Stimulated activated CD4-positive, alpha-beta T cell treated with anti-CD3 and anti-CD28 coated beads, Interleukin-1b, Interleukin-23, amount 100 ng/mL, for 4 hours (primary cell): ENCODE measurements at places on chromosomes 2 and 18.

- DNase-seq = no peak
Measured at GRCh38 chr18:66668706-66669105, 64.8 kb upstream of the CDH19 start.

DNA sequence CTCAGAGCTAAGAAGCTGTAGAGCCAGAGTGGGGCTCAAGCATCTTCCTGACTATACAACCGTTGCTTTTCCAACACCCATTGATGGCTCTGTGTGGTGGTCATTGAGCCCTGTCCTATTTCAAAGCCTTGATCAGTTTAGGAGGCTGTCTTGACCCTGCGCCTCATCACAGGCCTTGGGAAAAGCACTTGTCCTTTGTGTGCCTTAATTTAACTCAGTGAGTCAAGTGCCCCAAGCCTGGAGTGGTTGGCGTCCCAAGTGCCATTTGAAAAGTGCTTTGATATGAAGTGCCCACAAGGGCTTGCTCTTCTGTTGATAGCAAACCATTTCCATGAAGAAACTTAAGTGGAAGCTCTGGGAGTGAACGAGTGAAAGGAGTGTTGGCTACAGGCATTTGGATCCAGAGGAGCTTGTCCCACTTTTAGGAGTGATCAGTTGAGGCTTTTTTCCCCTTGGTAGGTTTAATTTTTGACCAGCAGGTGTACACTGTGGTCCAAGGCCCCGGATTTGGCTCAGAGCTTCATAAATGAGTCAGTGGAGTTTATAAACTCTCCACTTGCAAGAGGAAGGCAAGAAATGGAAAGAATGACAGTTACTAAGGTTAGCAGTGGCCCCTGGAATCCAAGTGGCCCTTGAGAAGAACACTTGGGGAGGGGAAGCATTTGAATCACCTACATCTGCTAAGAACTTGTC lies 50.3 kb downstream of the ACTR2 start:
- no peak for DNase-seq

DNA sequence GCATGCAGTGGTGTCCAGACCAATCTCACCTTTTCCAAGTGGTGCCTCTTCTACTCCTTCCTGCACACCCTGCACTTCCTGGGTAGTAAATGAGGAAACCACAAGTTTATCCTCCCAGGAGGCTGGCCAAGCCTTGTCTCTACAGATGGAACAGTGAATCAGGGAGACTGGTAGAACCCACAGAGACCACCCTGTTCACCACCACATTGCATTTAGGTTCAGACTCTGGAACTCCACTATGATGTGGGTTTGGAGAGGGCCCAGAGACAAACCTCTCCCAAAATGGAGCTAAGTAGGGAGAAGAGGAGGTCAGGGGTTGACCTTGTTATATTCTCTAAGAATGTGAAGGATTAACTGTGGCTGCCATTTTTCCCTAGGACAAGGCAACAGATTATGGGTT lies 102.8 kb upstream of the FZD7 start:
- no peak for DNase-seq

DNA sequence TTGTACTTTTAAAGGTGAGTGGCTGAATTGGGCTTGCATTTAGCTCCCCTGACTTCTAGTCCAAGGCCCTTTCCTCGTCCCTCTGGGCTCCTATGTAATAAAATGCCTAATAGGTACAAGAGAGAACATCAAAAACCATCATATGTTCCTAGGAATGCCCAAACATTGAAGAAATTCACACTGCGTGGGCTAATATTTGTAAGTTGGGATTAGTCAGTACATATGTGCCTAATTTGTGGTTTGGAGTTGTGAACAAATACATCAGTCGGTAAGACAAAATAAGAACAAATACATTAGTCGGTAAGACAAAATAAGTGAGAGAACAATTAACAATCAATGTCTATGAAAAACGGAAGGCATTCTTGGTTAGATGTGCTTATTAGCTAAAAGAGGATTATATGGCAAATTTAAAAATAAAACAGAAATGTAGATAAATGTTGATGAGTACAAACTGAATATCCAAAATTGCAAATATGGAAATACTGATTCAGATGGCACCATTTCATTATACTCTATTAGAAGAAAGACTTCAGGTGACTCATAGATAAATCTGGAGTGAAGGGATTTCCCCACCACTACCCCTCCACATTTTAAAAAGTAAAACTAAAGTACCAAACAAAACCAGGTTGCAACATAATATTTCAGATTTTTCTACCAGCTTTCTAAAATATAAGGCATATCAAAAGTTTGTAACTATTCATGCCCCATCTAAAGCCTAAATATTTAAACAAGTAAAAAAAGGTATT lies 325.4 kb downstream of the ZEB2 start:
- no peak for DNase-seq

- no peak for DNase-seq
Measured at GRCh38 chr2:226474131-226474530, 325.5 kb downstream of the IRS1 start.

DNA sequence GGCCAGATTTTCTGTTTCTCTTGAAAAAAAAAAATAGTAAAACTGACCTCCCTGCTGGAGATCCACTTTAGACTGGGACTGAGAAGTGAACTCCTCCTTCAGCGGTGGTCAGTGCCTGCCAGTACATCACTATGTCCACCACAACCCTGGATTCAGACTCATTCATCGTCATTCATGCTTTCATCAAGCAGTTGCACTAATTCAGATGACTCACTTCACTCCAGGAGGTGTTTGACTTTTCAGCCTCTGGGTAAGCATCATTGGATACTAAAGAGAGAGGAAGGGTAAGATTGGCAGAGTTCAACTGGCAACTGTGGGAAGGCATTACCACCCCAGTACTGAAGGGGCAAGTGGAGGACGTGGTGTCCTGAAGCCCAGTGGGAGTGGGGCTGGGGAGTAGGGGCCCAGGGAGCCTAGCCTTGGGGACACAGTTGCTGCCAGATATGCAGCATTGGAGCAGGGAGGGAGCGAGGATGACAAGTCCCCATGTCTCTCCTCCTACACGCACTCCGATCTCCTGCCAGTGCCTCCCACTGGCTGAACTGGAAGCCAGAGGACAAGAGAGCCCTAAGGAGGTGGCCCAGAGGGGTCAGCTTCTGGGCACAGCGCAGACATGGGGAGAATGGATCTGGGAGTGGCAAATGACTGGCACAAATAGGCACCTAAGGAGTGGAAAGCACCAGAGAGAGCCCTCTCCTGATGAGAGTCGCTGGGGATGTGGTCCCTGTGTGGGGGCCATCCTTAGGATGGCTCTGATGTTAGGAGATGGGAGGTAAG lies 111.1 kb downstream of the TGFA start:
- no peak for DNase-seq

DNA sequence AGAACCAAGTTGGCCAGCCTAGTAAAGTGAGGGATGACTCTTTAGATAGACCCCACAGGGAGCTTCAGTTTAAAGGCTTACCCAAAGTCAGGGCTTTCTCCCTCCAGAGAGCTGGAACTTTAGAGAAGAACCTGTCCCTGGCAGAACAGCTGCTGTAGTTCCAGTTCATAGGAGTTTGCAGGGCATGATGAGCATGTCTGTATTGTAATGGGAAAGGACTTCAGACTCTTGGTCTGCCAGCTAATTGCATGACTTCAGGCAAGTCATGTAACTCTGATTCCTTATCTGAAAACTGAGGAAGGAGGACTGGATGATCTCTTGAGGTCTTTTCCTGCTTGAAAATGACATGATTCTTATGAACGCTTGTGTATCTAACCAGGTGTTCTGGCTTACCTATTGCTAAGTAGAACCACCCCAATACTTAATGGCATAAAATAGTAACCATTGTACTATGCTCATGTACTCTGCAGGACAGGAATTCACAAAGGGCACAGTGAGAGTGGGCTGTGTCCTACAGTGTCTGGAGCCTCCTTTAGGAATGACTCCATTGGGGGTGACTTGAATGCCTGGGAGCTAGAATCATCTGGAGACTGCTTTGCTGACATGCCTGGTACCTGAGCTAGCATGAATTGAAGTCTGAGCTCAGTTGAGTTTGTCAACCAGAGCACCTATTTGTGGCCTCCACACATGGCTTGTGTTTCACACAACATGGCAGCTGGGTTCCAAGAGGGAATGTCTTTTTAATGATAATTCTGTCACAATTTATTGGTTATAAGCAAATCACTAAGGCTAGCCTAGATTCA lies 18.9 kb downstream of the SP5 start:
- DNase-seq = no peak

DNA sequence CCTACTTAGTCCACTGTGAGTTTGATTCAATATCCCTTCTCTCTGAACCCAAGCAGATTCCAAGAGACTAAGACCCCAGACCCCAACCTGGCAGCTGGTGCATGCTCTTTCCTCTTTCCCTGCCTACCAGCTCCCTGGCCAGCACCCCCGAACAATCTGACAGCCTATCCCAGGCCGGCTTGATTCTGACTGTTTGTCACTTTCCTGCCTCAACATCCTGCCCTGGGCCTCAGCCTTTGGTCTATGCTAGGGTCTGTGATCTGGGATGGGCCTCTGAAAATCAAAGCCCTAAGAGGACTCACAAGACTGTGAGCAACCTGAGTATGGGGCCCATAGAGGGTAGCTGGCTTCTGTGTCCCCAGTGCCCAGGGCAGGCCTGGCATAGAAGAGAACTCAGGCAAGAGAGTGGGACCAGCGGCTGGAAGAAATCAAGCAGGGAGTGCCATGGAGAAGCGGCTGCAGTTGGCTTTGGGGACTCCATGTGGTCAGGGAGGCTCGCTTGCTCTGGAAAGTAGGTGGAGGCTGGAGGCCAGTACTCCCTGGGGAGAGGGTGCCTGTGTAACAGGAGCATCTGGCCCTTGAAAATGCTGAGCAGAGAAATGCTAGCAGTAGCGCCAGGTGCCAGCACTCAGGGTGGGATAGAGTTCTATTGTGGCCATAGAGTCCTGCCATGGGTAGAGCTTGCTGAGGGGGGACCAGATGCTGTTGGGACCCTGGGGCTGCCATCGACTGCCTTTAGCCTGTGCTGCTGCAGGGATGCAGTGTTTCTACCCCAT lies 343.9 kb downstream of the DYSF start:
- DNase-seq = no peak

DNA sequence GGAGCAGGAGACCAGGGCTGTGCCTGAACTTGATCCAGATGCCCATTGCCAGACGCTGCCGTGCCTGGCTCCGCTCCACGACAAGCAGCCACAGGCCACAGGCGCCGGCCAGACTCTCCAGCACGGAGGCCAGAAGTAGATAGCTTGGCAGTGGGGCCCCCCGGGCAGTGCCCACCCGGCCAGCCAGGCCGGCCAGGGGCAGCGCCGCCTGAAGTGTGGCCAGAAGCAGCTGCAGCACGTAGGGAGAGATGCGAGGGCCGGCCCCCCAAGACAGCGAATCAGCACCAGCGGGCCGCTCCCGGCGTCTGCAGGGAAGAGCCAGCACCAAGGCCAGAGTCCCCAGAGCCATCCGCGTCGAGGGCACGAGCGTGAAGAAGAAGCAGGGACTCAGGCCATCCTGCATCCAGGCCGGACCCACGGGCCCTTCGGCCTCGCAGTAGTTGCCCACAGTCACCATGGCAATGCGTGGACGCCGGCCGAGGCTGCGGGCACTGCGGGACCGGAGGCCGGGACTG lies 484 bp downstream of the ABCB6 start:
- no peak for DNase-seq

DNA sequence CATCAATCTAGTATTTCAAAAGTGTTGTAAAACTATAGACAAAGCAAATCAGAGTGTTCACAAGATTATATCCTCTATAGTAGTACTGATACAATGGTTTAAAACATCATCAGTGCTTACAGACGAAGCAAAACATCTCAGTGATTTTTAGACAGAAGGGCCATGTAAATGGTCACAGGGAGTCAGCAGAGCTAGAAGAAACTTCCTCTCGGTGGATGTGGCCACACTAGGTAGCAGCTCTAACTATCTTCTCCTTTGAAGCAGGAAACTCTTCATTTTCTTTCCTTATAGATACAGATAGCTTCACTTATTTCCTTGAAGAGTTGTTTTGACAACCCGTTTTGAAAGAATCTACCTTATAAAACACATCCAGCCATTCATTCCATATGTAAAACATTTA lies 80.4 kb upstream of the CD226 start:
- DNase-seq = no peak

GRCh38 chr2:50752237-50752636 lies 279.7 kb downstream of the NRXN1 start:
- DNase-seq = no peak

DNA sequence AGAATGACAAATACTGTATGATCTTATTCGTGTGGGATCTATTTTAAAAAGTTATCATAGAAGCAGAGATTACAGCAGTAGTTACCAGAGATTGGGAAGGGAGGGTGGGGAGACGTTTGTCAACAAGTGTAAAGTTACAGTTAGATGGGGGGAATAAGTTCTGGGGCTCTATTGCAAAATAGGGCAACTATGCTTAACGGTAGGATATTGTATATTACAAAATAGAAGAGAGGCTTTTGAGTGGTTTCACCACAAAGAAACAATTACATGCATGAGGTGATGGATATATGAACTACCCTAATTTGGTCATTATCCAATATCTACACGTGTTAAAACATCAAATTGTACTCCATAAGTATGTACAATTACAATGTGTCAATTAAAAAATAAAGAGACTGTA lies 123.4 kb upstream of the NOSTRIN start:
- DNase-seq = no peak

GRCh38 chr18:8854962-8855361 lies 149.6 kb downstream of the MTCL1 start:
- DNase-seq = no peak

DNA sequence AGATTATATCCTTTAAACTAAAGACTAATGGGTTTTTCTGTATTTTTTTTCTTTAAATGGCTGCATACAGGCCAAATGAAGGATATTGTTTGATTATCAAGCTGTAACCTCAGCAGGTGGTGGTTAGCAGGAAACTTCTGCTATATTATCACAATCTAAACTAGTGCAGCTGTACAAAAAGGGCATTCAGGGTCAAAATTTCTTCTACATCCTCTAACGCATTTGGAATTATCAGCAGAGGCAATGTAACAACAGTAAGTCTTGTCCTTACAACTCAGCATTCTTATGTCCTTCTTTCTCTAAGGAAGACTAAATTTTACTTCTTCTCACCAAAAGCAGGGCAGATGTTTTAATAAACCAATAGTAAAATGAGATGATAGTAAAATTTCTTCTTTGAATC lies 135.8 kb upstream of the FN1 start:
- DNase-seq = no peak

GRCh38 chr2:215379948-215380347 lies 55.9 kb downstream of the FN1 start:
- DNase-seq = no peak

DNA sequence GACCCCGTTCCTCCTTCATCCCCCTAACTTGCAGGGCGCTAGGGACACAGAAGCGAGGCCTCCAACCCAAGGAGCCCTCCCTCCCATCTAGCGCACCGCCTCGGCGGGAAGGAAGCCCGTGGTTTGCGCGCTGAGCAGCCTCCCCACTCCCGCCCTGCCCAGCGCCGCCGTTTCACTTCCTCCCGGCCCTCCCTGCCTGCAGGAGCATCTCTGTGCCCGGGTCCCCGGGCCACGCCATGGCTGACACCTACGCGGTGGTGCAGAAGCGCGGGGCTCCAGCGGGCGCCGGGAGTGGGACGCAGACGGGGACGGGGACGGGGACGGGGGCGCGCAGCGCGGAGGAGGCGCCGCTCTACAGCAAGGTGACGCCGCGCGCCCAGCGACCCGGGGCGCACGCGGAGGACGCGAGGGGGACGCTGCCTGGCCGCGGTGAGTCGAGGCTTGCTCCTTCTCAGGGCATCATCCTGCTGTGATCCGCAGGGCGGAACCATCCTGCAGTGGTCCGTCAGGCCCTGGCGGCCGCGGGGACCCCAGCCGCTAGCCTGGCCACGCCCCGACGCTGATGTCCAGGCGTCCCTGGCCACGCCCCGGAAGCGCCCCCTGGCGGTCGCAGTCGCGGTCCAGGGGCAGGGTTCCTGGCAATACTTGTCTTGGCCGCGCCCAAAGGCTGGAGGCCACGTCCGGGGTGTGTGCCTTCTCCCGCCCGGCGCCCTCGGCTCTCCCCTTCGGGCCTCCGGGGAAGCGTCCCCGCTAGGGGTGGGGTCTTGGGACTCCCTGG lies 16.4 kb downstream of the PTPN18 start:
- DNase-seq = peak; percentile 71
